ENCODE measurements at places on chromosomes 12 and 14. TPM values are rescaled to one million over a fixed set of nuclear protein-coding genes. Genes with fewer than 3 reads are reported as not detected.

The KLHL33 gene
- not detected for total RNA-seq

The ATG101 gene
- 28.4 TPM for total RNA-seq

The KRT7 gene
- 695 TPM for total RNA-seq

The ENDOU gene
- 2.1 TPM for total RNA-seq

The OR6C2 gene
- not detected for total RNA-seq

The TAS2R50 gene
- total RNA-seq: 6.2 TPM

The NXPH4 gene
- total RNA-seq: 0.20 TPM

The OR4E2 gene
- not detected for total RNA-seq

The KLRD1 gene
- 5.2 TPM for total RNA-seq
